Naive B cell (primary cell): ENCODE measurements at places on chromosomes 11 and 22.

- H3K27ac ChIP-seq = no peak overlapping the region
- H3K4me1 ChIP-seq = peaks cover 13% of the 10 kb centered on the region
- H3K27me3 ChIP-seq = no peaks in the 10 kb centered on the region
- peaks cover 4% of the 10 kb centered on the region for H3K36me3 ChIP-seq
- no peak for DNase-seq
- no peak overlapping the region for H3K4me3 ChIP-seq
Measured at GRCh38 chr22:31530823-31531195, 34.5 kb downstream of the SFI1 start.

DNA sequence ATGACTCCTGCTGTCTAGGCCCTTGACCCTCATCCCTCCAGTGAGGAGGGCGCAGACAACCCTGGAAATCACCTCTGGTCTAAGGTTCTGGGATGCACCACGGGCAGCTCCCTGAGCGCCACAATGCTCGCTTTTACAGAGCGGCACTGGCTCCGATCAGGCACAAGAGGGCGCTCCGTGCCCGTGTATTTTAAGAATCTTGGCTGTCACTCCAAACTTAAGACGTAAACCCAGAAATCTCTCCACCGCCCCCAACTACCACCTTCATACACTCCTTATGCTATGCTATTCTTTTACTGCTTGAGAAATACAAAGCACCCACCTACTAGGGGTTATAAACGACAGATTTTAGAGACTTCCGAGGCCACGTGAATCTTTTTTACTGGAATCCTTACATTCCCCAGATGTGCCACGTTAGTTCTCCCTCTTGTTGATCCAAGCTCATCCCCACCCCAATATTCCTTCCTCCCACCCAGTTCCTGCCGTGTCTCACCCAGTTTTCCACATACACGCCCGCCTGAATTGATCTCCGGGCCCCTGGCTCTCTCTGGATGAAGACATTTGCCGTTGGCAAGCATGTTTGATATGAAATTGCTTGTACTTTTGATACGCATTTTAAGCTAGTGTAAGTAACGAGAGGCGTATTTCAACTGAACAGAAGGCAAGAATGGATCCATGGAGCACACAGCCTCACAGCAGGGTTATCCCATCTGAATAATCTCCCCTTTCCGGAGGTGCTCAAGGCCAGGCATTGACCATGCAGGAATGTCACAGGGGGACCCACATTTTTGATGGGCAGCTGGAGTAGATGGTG, 453.5 kb downstream of the OPCML start:
- no peaks in the 10 kb centered on the region for H3K36me3 ChIP-seq
- H3K27ac ChIP-seq = no peak overlapping the region
- no peak for DNase-seq
- H3K4me1 ChIP-seq = peaks cover 5% of the 10 kb centered on the region

DNA sequence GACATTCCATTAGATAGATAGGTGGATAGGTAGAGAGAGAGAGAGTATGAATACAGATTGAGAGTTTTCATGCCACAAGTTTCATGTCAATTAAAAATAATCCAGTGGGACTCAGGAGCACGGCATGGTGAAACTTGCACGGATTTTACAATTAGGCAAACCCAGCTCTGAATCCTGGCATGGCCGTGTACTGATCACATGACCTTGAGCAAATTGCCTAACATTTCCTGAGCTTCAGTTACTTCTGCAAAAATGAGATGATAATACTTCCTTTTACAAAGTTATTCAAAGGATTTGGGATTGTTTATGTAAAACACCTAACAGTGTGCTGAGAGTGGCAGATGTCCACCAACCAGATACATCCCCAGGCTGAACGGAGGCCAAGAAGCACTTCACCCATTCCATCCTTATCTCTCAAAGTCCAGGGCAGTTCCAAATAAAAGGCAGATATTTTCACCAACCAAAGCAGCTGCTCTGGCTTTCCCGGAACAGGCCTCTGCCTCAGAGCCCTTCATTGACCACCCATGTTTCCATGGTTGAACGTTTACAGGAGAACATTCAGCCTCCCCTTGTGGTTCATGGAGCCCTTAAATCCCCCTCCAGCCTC, 17.9 kb downstream of the APLNR start:
- H3K27me3 ChIP-seq = peaks cover 18% of the 10 kb centered on the region
- H3K4me1 ChIP-seq = no peaks in the 10 kb centered on the region
- no peak for DNase-seq
- no peak overlapping the region for H3K27ac ChIP-seq

DNA sequence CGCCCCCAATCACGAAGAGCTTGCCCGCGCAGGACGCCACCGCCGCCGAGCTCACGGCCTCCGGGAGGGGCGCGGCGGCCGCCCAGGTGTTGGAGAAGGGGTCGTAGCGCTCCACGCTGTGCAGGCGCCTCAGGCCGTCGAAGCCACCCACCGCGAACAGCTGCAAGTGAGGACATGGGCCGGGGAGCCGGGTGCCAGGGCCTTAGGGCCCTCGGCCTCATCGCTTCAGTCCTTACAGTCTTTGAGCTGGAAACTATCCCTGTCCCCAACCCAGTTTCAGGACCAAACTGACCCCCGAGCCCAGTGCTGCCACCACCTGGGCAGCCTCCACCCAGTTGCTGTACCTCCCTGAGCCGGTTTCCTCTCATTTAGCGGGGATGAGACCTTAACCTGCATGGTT, 7.6 kb downstream of the KLHL35 start:
- H3K36me3 ChIP-seq = peaks cover 9% of the 10 kb centered on the region
- no peak overlapping the region for H3K4me3 ChIP-seq
- no peak overlapping the region for H3K27ac ChIP-seq
- H3K4me1 ChIP-seq = peaks cover 17% of the 10 kb centered on the region
- no peak for DNase-seq
- peaks cover 17% of the 10 kb centered on the region for H3K27me3 ChIP-seq

DNA sequence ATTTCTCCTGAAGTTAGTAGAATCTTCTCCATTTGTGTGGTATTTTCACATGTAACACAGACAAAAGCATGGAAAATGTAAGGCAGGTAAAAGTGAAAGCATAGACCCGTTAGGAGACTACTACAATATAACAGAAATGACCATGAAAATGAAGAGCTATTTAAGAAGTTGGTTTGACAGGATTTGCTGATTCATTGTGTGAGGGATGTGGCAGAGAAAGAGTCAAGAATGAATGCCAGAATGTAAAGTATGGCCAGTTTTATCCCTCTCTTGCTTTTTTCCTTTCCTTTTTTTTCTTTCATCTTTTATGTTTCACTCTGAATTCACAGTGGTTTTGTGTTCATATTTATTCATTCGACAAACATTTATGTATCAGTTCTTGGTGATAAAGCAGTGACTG, 115.9 kb downstream of the ARFGAP2 start:
- H3K27me3 ChIP-seq = no peaks in the 10 kb centered on the region
- peaks cover 6% of the 10 kb centered on the region for H3K36me3 ChIP-seq
- DNase-seq = no peak
- no peaks in the 10 kb centered on the region for H3K4me1 ChIP-seq
- no peak overlapping the region for H3K4me3 ChIP-seq
